IPS-NIHi11 (cell line): ENCODE measurements at places on chromosomes 3 and 15.

DNA sequence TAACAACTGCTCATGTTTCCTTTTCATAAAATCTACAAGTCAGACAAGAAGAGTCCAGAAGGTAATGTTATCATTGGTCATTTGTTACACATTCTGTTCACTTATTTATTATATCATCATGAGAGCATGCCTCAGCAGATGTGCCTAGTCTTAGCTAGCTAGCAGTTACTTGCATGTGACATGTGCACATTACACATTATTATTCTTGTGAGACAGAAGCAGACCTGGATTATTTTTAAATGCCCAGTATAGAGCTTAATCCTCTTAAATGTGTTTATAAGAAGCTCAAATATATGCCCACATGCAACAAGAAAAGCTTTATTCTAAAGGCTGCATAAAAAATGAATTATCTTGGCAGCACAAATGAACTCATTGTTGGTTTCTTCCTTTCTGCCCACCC, 12.6 kb downstream of the YEATS2 start:
- no peak for DNase-seq

DNA sequence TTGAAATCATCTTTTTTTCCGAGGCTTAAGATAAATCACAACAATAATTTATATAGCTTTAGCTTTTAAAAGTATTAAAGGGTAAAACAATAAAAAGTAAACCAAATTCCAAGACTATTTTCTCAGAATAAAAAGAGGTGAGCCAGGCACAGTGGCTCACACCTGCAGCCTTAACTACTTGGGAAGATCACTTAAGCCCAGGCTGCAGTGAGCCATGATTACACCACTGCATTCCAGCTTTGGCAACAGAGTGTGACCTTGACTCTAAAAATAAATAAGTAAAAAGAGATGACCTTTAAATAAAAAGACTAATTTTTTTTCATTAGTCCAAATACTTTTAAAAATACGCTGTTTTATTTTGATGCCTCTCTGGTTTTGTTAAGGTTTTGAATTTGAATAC, 54.4 kb downstream of the C3orf80 start:
- no peak for DNase-seq

DNA sequence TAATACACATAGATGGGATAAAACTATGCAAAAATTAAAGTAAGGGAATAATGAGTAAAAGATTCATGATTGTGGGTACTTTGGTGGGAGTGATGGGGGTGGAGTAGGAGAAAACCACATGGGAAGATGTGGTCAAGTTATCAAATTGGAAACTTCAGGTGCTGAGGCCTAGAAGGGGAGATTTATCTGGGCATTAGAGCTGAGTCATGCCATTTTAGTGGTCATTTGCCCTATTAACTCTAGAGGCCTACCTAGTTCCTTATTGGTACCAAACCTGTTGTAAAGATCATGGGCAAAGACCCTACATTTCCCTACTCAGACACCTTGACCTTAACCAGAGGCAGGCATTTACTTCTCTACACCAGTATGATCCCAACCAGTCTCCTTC, 125.9 kb upstream of the BCL6 start:
- no peak for DNase-seq

DNA sequence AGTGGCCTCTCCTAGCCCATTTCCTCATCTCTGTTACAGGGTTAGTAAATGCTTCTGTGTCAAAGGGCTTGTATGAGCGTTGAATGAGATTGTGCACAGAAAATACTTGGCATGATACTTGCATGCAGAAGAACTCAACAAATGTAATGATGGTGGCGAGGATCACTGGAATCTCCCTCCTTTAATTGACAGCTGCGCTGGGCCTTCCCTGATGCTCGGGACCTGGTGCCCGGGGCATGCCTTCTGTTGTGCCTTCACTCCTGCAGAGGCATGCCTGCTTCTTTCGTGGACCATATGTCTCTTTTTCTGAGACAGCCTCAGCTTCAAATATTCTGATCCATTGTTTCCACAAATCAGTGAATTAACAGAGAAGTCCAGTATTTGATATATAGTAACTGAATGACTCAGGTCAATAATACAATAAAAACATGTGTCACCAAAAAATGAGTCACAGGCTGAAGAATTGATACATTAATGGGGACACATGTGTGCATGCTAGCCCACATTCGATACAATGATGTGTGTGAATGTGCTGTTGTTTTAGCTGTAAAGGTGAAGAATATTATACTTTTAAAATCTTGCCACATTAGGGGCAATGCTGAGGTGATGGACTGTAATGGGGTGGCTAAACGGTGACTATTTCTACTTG, 243.3 kb upstream of the TBL1XR1 start:
- no peak for DNase-seq

- no peak for DNase-seq
These were observed 11.8 kb downstream of the MYO1E start for GRCh38 chr15:59360896-59361295.

DNA sequence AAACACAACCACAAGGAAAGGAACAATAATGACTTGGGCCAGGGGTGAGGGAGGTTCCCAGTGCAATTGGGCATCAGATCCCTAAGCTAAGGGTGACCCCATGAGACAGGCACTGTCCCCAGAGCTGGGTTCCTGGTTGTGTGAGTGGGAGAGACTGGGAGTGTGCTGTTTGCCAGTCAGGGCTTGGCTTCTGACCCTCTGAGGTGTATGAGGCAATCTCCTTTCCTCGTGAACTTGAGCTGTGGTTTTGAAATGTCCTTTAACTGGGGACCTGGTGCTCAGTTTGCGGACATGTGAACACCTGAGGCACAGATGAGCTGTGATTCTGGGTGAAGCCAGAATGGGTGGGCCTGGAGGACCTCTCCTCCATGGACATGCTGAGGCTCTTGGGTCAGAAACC, 58.5 kb upstream of the PLXNA1 start:
- no peak for DNase-seq

GRCh38 chr3:105688821-105689220, 180.0 kb downstream of the CBLB start:
- DNase-seq, result no peak

DNA sequence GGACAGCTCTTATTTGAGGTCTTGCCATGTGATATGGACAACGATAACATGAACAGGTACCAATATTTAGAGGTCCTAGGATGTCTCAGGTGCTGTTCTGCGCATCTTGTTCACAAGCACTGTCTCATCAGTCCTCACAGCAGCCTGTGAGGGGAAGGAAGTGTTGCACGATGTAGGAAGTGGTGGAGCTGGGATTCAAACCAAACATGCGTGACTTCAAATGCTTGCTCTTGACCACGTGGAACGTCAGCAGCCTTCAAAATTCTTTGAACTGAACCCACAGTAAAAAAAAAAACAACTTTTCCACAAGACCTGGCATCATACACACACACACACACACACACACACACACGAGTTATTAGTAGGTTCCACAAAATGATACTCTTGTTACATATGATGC, 153.4 kb upstream of the SMAD3 start:
- DNase-seq, result no peak

- no peak for DNase-seq
These were observed 24.9 kb downstream of the VPS13C start for GRCh38 chr15:62035256-62035924.

- no peak for DNase-seq
These were observed 5.7 kb downstream of the NME9 start for GRCh38 chr3:138323971-138324370.

GRCh38 chr3:162175145-162175544, 678.5 kb downstream of the OTOL1 start:
- no peak for DNase-seq

DNA sequence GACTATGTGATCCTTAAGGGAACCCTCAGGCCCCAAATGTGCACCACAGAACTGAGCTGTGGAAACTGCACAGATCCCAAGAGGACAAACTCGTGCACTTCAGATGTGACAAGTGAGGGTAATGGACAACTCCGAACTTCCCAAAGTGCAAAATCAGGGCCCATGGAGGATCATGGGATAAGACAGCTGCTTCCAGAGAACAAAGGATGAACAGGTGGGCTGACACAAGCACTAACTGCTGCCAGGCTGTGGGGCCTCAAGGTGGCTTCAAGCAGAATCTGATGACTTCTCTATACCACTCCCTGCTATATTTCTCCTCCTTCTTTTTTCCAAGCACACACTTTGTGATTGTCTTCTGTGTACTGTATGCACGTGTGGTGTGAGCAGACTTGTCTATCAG, 5.4 kb downstream of the TARS3 start:
- no peak for DNase-seq

DNA sequence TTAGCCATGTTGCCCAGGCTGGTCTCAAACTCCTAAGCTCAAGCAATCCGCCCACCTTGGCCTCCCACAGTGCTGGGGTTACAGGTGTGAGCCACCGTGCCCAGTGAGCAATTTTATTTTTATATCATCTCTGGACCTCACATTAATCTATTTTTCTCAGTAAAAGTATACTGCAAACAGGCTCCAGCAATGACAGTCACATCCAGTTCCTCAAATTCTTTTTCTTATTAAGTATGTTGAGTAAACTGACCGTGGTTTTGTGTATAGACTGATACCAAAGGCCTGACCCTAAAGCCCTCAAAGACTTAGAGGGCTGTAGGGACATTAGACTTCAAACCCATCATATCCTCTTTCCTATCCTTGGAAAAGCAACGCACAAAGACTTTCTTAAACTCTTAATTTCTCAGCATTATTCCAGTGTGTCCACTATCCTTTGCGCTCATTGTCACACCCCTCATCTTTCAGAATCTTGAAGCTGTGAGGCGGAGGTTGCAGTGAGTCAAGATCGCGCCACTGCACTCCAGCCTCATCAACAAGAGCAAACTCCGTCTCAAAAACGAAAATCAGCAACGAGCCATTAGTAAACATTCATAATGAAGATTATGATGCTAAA, 2.0 kb downstream of the NGLY1 start:
- no peak for DNase-seq

GRCh38 chr3:119731560-119732343, 28.9 kb downstream of the CFAP91 start:
- no peak for DNase-seq

- DNase-seq, result no peak
These were observed 14.4 kb upstream of the C3orf80 start for GRCh38 chr3:160210799-160211221.

DNA sequence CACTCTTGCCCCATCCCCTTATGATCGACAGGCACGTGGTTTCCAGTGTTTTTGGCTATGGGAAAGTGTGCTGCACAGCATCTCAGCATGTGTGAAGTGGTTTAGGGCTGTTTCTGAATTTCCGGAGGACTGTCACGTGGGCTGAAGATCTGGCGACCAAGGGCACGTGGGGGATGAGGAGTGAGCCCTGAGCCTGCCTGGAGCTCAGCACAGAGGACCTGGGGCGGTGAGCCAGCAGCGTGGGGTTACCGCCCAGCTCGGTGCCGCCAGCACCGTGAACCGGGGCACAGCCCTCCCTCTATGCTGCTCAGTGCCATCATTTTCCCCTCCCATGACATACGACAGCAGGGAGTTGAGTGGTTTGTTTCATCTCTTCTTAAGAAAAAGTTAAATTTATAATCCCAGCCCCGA, 150.2 kb downstream of the DNAJB8 start:
- DNase-seq, result no peak

- DNase-seq, result no peak
These were observed 191.9 kb downstream of the GABRB3 start for GRCh38 chr15:26580943-26581342.

DNA sequence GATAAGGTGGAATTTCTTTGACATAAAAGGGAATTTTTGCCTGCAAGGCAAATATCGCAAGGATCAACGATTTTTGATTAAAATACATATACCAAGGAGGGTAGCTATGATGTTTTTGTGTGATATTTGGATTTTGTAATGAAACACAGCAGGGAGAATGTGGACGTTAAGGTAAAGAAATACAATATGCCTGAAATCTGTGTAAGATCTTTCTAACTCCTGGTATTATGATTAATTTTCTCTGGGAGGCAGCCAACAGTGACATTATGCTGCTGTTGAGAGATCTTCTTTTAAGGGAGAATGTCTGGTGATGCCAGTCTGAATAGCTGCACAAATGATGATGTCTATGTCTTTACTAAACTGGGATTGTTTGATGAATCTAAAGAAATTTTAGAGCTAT, 972.2 kb downstream of the SQOR start:
- no peak for DNase-seq

DNA sequence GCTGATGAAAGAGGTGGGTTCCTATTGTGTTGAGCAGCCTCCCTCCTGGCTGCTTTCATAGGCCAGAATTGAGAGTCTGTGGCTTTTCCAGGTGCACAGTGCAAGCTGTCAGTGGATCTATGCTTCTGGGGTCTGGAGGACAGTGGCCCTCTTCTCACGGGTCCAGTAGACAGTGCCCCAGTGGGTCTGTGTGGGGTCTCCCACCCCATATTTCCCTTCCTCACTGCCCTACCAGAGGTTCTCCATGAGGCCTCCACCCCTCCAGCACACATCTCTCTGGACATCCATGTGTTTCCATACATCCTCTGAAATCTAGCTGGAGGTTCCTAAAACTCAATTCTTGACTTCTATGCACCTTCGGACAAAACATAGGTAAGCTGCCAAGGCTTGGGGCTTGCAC, 201.2 kb downstream of the FAM43A start:
- DNase-seq, result no peak

GRCh38 chr3:13122081-13123012, 49.1 kb upstream of the IQSEC1 start:
- DNase-seq, result no peak

- peak; percentile 37 for DNase-seq
These were observed 59.8 kb downstream of the SH3BP5 start for GRCh38 chr3:15272426-15273196.

DNA sequence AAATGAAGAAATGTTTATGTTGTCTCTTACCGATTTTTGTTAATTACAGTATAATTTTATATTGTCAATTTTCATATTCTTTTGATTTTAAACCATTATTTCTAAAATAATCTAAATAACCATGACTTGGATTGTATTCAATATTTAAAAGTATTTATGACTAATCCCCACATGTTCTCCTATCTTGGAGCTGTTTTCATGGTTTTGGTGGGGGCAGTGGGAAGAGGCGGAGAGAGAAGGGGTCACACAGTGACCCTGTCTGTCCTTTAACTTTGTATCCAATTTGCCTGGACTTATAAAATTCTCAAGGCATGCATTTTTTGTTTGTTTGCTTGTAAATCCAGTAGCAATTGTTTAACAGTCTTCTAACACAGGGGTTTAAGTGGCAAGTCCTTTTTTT, 407.4 kb downstream of the NTRK3 start:
- DNase-seq, result no peak

DNA sequence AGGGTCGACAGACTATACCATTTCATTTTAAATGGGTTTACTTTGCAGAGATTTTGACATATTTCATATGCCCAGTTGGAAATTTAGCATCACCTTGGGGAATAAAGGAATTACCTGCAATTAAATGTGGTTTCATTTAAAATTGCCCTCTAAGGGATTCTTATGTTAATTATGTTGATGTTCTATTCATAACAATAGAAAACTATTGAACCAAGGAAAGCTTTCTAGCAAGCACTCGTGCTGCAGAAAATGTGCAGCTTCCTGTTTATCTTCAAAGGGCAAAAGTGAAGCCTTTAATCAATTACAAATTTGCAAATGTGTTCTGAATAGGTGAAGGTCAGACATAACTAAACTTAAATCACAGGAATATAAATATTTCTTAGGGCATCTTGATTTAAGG, 352.1 kb downstream of the CHST2 start:
- no peak for DNase-seq

DNA sequence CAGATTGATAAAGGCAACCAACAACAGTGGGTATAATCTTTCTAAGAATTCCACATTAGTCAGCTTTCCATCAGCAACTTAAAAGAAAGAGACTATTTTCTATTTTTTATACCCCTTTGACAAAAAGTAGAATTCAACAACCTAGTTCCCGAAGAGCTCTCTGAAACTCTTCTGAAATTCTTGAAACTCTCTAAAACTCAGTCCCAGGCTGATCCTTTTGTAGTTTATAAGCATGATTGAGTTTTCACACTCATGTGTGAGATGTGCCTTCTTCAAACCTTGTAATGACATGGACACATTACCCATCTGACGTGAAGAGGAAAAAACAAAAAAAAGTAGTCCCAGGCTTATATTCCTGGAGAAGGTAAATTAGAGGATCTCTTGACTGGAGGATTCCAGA, 31.4 kb downstream of the RAF1 start:
- no peak for DNase-seq
